ENCODE measurements at places on chromosomes 11 and 22. TPM values are rescaled to one million over a fixed set of nuclear protein-coding genes. Genes with fewer than 3 reads are reported as not detected.

DNA sequence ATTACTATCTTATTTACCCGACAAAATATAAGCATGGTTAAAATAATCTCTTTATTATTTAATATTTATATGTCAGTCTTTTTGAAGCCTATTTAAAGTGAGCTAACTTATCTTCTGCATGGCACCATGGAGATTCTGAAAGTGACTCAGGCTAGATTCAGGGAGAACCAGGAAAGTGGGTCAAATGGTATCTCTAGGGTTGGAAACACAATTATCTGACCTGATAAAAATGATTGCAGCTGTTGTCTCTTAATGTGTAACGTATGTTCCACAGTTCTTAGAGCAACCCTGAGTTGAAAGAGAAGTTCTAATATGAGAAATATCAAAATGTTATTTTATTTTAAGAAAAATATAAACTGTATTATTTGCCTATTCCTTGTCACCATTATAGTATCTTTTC, 143.1 kb upstream of the CARD18 start:
- H3K4me1 ChIP-seq, result no peaks in the 10 kb centered on the region
- no peaks in the 10 kb centered on the region for H3K36me3 ChIP-seq

GRCh38 chr11:37394236-37394870, 796.3 kb upstream of the RAG2 start:
- H3K4me1 ChIP-seq, result no peaks in the 10 kb centered on the region
- H3K27ac ChIP-seq, result no peak overlapping the region
- no peak overlapping the region for H3K4me3 ChIP-seq

DNA sequence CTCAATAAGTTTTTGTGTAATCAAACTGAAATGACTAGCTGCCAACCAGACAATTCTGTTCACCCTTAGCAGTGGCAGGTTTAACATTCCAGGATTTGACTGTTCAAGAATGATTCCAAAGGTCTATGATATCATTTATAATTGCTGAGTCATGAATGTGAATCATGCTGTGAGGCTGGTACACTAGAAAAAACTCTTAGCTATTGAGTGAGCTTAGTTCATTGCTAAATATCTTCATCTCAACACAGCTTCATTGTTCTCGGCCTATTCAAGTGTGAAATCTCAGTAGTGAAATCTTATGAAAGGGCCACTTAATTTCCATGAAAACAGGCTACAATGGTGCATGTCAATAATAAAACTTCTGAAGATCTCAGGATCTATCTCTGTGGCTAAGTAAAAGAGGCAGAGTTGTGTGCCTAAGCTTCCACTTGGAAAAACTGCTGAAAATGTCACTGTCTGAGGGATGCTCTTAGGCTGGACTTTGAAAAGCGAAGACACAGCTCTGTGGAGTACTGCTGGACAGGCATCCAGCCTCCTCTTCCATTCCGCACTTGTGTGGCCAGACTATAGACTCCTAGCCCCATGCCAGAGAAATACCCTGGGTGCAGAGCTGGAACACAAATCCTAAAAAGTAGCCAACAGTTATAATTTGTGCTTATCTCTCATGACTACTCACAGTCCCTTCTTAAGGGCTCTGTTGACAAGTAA, 12.8 kb downstream of the AQP11 start:
- peak; percentile 63 for DNase-seq
- H3K36me3 ChIP-seq, result peaks cover 22% of the 10 kb centered on the region
- H3K27me3 ChIP-seq, result no peaks in the 10 kb centered on the region
- no peak overlapping the region for H3K4me3 ChIP-seq

DNA sequence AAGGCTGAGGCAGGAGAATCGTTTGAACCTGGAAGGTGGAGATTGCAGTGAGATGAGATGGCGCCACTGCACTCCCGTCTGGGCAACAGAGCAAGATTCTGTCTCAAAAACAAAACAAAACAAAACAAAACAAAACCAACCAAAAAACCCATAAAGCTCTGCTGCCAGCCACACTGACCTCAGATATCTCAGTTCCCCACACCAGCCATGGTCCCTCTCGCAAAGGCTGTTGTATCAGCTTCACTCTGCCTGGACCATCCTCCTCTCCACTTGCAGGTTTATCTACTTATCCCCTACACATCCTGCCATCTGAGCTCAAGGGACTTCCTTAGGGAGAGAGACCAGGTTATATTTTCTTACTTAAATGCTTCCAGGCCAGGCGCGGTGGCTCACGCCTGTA, 11.1 kb downstream of the BACE1-AS start:
- no peak overlapping the region for H3K4me3 ChIP-seq
- no peak overlapping the region for H3K27ac ChIP-seq
- H3K4me1 ChIP-seq, result peaks cover 13% of the 10 kb centered on the region
- no peaks in the 10 kb centered on the region for H3K27me3 ChIP-seq

DNA sequence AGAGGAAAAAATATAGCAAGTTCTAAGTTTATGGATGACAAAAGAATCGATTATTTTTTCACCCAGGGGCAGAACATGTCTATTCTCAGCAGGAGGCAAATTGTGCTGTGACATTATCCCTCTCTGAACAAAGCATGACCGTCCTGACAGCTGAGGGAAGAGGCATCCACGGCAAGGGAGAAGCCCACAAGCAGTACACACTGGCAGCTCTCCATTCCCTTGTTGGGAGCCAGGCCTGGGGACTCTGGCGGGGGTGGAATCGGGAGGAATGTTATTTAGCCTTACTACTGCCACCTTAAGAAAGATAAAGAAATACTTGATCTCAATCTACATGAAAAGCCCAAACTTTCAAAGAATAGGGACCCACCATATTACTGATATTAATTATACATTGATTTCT, 3.4 kb downstream of the KIRREL3 start:
- H3K27ac ChIP-seq, result no peak overlapping the region
- DNase-seq, result no peak
- peaks cover 66% of the 10 kb centered on the region for H3K27me3 ChIP-seq
- no peaks in the 10 kb centered on the region for H3K4me1 ChIP-seq

- H3K36me3 ChIP-seq, result no peaks in the 10 kb centered on the region
- no peak overlapping the region for H3K27ac ChIP-seq
- H3K27me3 ChIP-seq, result no peaks in the 10 kb centered on the region
- no peak for DNase-seq
- no peak overlapping the region for H3K4me3 ChIP-seq
Measured at GRCh38 chr11:101030692-101031091, 98.9 kb downstream of the PGR start.

DNA sequence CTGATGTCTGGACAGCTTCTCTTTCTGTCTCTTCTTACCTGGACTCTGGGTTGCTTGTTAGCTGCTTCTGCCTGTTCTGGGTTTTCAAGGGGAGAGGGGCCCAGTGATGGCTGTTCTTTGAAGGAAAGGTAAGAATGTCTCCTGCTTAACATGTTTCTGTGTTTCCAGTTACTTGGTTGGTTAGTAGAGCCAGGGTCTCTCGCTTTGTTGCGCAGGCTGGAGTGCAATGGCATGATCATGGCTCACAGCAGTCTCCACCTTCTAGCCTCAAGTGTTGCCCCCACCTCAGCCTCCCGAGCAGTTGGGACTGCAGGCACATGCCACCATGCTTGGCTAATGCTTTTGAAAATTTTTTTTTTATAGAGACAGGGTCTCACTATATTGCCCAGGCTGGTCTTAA, 126.6 kb downstream of the BCR start:
- no peaks in the 10 kb centered on the region for H3K27me3 ChIP-seq
- peak overlapping the region; percentile 79 for H3K27ac ChIP-seq
- no peak for DNase-seq
- peaks cover 21% of the 10 kb centered on the region for H3K4me1 ChIP-seq
- peaks cover 7% of the 10 kb centered on the region for H3K36me3 ChIP-seq
- H3K4me3 ChIP-seq, result no peak overlapping the region

GRCh38 chr22:33996824-33997223, 76.5 kb upstream of the LARGE1 start:
- H3K4me3 ChIP-seq, result no peak overlapping the region
- no peak overlapping the region for H3K27ac ChIP-seq
- no peaks in the 10 kb centered on the region for H3K27me3 ChIP-seq
- DNase-seq, result no peak
- H3K36me3 ChIP-seq, result no peaks in the 10 kb centered on the region

GRCh38 chr22:29072193-29072978, 449 bp upstream of the KREMEN1 start:
- H3K36me3 ChIP-seq, result no peaks in the 10 kb centered on the region
- H3K27ac ChIP-seq, result no peak overlapping the region
- H3K4me1 ChIP-seq, result peaks cover 39% of the 10 kb centered on the region
- H3K27me3 ChIP-seq, result peaks cover 11% of the 10 kb centered on the region
- DNase-seq, result peak; percentile 98

GRCh38 chr22:37303821-37304274, 21.5 kb downstream of the CYTH4 start:
- no peak for DNase-seq
- H3K4me1 ChIP-seq, result peaks cover 82% of the 10 kb centered on the region
- H3K4me3 ChIP-seq, result no peak overlapping the region
- H3K27me3 ChIP-seq, result peaks cover 23% of the 10 kb centered on the region

DNA sequence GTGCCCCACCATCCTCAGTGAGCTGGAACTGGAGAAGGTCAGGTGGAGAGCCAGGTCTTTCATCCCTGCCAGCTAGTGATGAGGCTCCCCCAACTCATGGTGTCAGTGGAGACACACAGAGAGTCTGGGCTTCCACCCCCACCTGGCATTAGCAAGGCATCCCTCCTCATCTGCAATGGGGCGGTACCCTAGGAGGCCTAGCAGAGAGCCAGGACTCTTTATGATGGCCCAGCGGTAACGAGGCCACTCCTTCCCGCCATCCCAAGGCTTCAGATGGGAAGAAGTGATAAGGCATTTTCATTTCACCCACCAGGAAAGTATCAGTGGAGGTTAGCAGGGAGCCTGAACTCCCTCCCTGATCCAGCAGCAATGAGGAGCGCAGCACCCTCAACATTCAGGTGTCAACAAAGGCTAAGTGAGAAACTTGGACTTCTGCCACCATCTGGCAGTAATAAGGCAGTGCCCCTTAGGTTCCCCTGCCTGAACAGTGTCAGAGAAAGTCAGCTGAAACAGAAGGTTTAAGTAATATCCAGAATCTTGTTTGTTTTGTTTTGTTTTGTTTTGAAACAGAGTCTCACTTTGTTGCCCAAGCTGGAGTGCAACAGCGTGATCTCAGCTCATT, 40.5 kb upstream of the FBLN1 start:
- peak; percentile 60 for DNase-seq
- H3K27ac ChIP-seq, result no peak overlapping the region
- no peak overlapping the region for H3K4me3 ChIP-seq

- H3K27me3 ChIP-seq, result no peaks in the 10 kb centered on the region
- no peak overlapping the region for H3K4me3 ChIP-seq
- no peak overlapping the region for H3K27ac ChIP-seq
- no peaks in the 10 kb centered on the region for H3K36me3 ChIP-seq
- DNase-seq, result peak; percentile 1
- no peaks in the 10 kb centered on the region for H3K4me1 ChIP-seq
Measured at GRCh38 chr22:30879415-30879797, 89.2 kb downstream of the MORC2 start.

- H3K27ac ChIP-seq, result no peak overlapping the region
- no peaks in the 10 kb centered on the region for H3K4me1 ChIP-seq
- no peak overlapping the region for H3K4me3 ChIP-seq
- H3K27me3 ChIP-seq, result no peaks in the 10 kb centered on the region
- H3K36me3 ChIP-seq, result no peaks in the 10 kb centered on the region
- no peak for DNase-seq
Measured at GRCh38 chr11:43532041-43532440, 148.5 kb upstream of the HSD17B12 start.

- no peak for DNase-seq
- no peaks in the 10 kb centered on the region for H3K4me1 ChIP-seq
- no peak overlapping the region for H3K27ac ChIP-seq
- H3K27me3 ChIP-seq, result no peaks in the 10 kb centered on the region
Measured at GRCh38 chr11:31484497-31484896, 24.9 kb downstream of the IMMP1L start.

GRCh38 chr11:127670374-127671119, 670.0 kb upstream of the KIRREL3 start:
- no peak overlapping the region for H3K27ac ChIP-seq
- no peaks in the 10 kb centered on the region for H3K36me3 ChIP-seq
- DNase-seq, result no peak
- H3K4me3 ChIP-seq, result no peak overlapping the region

DNA sequence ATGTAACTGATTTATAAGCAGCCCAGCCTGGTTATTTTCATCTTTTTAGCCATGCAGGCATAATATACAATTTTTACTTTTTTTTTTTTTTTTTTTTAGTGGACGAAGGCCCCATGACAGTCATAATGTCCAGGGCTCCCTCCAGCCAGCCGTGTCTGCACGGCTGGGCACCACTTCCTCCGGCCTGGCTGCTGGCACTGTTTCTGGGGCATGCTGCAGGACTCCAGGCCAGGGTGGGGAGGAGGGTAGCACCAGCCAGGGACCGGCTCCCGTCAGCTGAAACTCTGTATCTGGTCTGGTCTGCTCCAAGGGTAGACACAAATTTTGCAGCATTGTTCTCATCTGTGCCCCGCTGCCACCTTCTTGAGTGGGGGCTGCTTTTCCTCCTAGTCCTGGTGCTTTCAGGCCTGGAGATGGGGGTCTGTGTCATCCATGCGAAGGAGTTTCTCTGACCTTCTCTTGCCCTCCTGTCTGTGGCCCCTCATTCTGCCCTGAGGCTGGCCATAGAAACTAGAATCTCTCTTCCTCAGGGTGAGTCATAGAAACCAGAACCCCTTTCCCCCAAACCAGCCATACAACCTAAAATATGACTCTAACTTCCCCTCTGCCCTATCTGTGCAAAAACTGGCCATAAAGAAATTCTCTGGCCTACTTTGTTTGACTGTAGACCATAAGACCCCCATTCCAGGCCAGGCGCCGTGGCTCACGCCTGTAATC, 9.2 kb upstream of the RRP7A start:
- DNase-seq, result no peak
- no peaks in the 10 kb centered on the region for H3K27me3 ChIP-seq
- H3K4me1 ChIP-seq, result no peaks in the 10 kb centered on the region
- H3K27ac ChIP-seq, result no peak overlapping the region
- H3K36me3 ChIP-seq, result no peaks in the 10 kb centered on the region

DNA sequence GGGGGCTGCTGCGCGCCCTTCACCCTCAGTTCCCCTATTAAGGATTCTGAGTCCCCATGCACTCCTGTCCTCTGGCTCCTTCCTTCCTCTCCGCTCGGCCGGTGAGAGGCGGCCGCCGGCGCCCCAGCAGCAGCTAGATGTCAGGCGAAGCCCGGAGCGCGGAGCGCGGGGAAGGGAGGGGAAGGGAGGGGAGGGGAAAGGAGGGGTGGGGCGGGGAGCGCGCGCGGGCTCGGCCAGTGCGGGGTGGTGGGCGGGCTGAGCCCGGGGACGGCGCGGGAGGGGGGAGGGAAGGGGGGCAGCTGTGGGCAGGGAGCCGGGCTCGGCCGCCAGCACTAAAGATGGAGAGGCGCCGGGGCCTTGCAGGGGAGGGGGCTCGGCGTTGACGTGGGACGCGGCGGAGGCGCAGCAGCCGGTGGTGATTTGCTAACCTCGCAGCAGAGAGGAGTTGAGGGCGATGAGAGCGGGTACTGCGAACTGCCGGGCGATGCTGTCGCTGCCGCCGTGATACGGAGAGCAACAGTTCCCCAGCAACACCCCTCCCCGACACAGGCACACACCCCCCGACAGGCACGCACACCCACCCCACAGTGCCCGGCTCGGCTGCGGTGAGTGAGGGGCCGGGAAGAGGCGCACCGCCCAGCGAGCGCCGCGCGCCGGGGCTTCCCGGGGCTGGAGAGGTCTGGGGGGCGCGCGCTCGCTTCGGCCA, at the start of gene ZBTB16:
Gene ZBTB16, plus strand, starts transcription at position 434 of the 706 bp plus-strand sequence. CDS start 3,590 bp downstream, outside the sequence.
- peak within 1 kb of the TSS; percentile 97 for H3K4me3 ChIP-seq
- H3K36me3 ChIP-seq, result peaks cover 15% of the 10 kb centered on the region
- peaks cover 43% of the 10 kb centered on the region for H3K4me1 ChIP-seq
- peak within 1 kb of the TSS; percentile 94 for H3K27ac ChIP-seq
- H3K27me3 ChIP-seq, result no peaks in the 10 kb centered on the region
- peak; percentile 93 for DNase-seq

Gene LAYN
- 3.3 TPM for polyA plus RNA-seq

Gene SGSM1
- 0.76 TPM for polyA plus RNA-seq

Gene GGTLC3
- 3.2 TPM for polyA plus RNA-seq

Gene OR5J2
- not detected for polyA plus RNA-seq

Gene OOSP4B
- not detected for polyA plus RNA-seq

Gene KRTAP5-10
- not detected for polyA plus RNA-seq

Gene TSGA10IP
- not detected for polyA plus RNA-seq

Gene SRRD
- polyA plus RNA-seq, result 6.8 TPM

Gene CCDC81
- polyA plus RNA-seq, result 0.28 TPM

Gene HIRA
- 9.2 TPM for polyA plus RNA-seq
